ENCODE measurements at places on chromosomes 13 and 19.

DNA sequence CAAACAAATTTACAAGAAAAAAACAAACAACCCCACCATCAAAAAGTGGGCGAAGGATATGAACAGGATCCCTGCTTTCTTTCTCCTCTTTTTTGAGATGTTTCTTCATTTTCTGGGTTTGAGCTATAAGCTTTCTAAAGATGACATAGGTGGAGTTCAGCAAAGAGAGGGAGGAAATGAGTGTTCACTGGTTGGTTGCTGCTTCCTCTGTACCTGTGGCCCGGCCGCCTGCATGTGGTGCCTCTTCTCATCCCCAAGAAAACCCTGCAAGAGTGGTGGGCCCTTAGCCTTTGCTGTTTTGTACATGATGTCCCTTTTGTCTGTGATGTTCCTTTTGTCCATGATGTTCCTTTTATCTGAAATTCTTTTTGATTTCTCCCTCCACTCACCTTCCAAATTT lies 178.4 kb upstream of the SERP2 start:
- peaks cover 23% of the 10 kb centered on the region for H3K27me3 ChIP-seq
- no peak for DNase-seq
- no peak overlapping the region for H3K4me3 ChIP-seq
- peaks cover 53% of the 10 kb centered on the region for H3K4me1 ChIP-seq

DNA sequence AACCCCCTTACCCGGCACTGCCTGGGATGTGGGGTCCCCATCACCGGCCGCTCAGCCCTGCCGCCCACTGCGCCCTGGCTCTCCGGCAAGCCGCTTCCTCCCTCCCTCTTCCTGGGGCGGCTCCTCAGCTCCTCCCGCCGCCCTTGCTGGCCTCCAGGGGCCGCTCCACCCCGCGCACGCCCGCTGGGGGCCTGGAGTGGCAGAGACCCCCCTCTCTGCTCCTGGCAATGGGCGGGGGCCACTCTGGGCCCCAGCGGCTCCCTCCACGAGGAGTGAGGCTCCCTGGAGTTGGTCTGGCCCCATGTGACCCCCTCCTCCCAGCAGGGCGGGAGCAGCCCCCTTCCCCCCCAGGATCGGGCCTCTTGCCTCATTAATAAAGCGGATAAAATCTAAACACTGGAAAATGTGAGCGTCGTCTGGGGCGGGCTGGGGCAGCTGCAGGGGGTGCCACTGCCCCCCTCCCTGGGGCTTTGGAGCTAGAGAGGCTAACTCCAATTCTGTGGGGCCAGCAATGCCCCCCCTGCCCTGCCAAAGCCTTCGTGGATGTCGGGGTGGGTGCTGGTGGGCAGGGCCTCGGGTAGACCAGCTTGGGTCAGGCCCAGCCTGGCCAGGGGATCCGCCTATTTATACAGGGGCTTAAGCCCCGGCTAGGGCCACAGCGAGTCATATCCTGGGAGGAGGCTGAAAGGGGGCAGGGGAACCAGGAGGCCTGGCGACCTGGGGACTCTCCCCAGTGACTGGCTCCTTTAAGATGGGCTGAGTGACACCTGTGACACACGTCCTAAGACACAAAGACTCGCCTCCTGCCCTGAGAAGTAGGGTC lies at the start of gene PTGER1:
TSS of gene PTGER1 (minus strand) at position 104 of the 823 bp plus-strand sequence. CDS start 1,034 bp downstream, outside the sequence.
- peaks cover 26% of the 10 kb centered on the region for H3K36me3 ChIP-seq
- peaks cover 36% of the 10 kb centered on the region for H3K4me1 ChIP-seq
- H3K27me3 ChIP-seq, result peaks cover 25% of the 10 kb centered on the region
- peak within 1 kb of the TSS; percentile 15 for H3K4me3 ChIP-seq
- H3K27ac ChIP-seq, result peak within 1 kb of the TSS; percentile 50

DNA sequence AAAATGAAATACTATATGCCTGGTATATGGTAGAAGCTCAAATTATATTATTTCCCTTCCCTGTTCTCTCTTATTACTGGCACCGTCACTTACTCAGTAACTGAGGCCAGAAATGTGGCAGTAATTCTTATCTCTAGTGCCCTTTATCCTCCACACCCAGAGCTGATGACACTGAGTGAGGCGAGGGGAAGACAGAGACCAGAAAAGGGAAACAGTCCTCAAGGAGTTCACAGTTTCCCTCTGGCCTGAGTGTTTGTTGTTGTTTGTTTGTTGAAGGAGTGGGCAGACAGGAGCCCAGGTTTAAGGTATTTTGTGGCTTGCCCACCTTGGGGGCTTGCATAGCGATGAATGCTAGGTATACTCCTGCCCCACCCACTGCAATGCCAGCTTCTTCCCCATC lies 101.5 kb upstream of the FNDC3A start:
- no peaks in the 10 kb centered on the region for H3K36me3 ChIP-seq
- no peak overlapping the region for H3K27ac ChIP-seq
- H3K27me3 ChIP-seq, result peaks cover 2% of the 10 kb centered on the region
- DNase-seq, result no peak

GRCh38 chr13:28199089-28199488 lies 60.7 kb downstream of the PAN3 start:
- H3K36me3 ChIP-seq, result peaks cover 57% of the 10 kb centered on the region
- peaks cover 10% of the 10 kb centered on the region for H3K4me1 ChIP-seq
- H3K27ac ChIP-seq, result no peak overlapping the region
- no peak overlapping the region for H3K4me3 ChIP-seq
- H3K27me3 ChIP-seq, result no peaks in the 10 kb centered on the region
- DNase-seq, result no peak

- no peak overlapping the region for H3K27ac ChIP-seq
- no peaks in the 10 kb centered on the region for H3K27me3 ChIP-seq
- DNase-seq, result no peak
- peaks cover 40% of the 10 kb centered on the region for H3K4me1 ChIP-seq
Observed at GRCh38 chr13:50016444-50016843, 1.2 kb downstream of the KCNRG start.

- DNase-seq, result no peak
- H3K27me3 ChIP-seq, result no peaks in the 10 kb centered on the region
- no peak overlapping the region for H3K27ac ChIP-seq
- no peaks in the 10 kb centered on the region for H3K4me1 ChIP-seq
- no peaks in the 10 kb centered on the region for H3K36me3 ChIP-seq
Observed at GRCh38 chr13:83709426-83710132, 172.7 kb downstream of the SLITRK1 start.

DNA sequence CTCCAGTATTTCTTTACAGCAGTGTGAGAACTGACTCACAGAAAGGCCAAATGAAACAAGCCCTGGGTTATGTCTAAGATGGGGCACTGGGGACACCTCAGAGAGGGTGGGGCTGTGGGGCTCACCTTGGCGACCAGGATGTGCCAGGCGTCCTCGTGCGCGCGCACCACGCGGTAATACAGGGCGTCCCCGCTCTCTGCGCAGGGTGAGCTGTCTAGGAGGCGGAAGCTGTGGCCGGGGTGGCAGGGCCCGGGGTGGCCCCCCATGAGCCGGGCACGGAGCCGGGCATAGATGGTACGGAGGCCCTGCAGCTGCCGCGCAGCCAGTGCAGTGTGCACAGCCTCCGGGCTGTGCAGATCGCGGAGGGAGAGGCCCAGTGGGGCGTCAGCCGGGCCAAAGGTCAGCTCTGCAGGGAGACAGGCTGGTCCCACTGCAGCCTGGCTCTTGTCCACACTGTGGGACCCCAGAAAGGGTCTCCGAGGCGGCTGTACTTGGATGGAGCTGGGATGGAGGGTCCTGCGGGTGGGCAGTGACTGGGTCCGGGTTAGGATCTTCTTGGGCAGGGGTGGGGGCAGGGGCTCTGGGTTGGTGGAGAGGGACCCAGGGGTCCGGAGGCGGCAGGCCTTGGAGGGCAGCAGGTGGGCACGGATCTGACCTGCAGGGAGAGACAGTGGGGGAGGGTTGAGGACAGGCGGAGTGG lies 3.4 kb downstream of the PEAK3 start:
- H3K4me1 ChIP-seq, result peaks cover 28% of the 10 kb centered on the region
- peaks cover 18% of the 10 kb centered on the region for H3K36me3 ChIP-seq
- H3K27me3 ChIP-seq, result no peaks in the 10 kb centered on the region
- H3K27ac ChIP-seq, result peak overlapping the region; percentile 26
